ENCODE measurements at places on chromosomes 2 and 18.
A peak's percentile ranks its signal among the peaks of the same experiment; 100 is the strongest.

- no peak for DNase-seq
Measured at GRCh38 chr2:130327703-130328527, 14.8 kb upstream of the IMP4 start.

- DNase-seq: no peak
Measured at GRCh38 chr2:67234440-67234839, 162.7 kb upstream of the ETAA1 start.

DNA sequence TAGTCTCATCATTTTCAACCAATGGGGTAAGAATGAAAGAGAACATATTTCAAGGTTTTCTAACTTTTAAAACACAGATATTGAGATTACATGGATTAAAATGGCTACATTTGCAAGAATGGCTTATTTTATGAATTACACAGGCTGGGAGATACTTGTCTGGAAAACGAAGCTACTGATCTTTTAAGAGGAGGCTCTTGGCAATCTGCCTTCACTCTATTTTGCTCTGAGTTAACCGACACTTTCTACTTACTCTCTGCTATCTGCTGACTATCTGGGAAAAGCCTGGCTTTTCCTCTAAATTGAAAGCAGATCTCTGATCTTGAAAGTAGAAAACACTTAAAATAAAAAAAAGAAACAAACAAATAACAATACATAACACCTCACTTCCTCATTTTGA, 325.4 kb upstream of the LINC00305 start:
- DNase-seq: no peak

DNA sequence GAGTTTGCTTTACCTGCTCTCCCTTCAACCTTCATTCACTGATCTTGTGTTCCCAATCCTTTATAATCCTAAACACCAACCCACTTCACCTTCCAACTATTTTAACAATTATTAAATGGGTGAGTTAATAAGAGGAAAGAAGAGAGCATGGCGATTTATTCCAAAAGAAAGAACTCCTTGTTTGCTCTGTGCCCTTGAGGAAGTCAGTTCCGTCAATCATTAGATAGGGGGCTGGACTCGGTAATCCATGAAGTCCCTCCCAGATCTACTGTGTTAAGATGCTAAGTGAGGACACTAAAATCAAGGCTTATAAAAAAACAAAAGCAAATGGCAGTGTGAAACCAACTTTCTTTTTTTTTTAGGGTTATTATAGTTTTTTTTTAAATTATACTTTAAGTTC, 589.9 kb downstream of the XIRP2 start:
- DNase-seq: no peak

GRCh38 chr2:227687189-227687588, 20.6 kb downstream of the SCYGR5 start:
- no peak for DNase-seq

GRCh38 chr18:24071029-24071428, 56.5 kb downstream of the TTC39C start:
- DNase-seq: no peak

DNA sequence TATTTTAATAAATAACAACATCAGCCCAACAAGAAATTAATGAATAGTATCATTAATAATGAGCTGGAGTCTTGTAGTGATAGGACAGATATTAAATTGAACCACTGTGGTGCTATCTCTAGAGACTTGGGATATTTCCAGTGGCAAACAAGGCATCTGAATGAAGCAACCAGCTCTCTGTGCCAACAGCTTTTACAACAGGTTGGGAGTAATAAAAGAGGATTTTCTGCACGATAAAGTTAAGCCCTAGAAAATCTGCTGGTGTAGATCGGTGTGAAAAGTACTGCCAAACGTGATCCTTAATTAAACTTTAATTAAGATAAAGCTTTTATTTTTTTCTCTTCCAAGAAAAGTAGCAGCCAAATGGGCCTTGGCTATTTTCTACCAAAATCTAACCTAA, 385.5 kb downstream of the NR4A2 start:
- no peak for DNase-seq

DNA sequence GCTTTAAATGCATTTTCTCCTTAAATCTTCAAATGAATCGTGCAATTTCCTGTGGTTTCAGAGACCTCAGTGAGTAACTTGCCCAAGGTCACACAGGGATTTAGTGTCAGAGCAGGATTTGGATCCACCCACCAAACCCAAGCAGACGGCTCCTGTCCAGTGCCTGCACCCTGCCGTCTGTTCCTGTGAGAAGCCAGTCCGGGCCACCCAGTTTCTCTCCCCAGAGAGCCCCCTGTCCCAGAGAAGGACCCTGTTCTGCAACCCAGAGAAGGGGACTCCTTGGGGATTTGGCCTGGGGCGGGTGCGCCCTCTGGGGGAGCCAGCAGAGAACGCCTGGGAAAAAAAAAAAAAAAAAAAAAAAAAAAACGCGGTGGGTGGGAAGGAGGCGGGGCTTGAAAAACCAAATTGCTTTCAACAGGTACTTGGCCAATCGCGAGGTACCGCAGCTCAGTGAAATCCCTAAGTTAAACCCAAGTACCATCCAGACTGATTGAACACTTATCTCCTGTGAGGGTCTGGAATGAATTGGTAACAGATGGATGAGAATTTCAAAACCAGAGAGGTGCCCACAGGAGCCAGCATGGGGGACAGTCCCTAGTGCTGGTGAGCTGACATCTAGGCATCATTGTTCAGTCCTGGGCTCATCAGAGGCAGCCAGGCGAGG, 30.9 kb upstream of the REEP1 start:
- peak; percentile 17 for DNase-seq

GRCh38 chr18:80034068-80034851, at the start of gene RBFA:
TSS of gene RBFA (plus strand) at chr18:80034434. CDS start at chr18:80034496, 62 bp downstream.
- peak; percentile 100 for DNase-seq

DNA sequence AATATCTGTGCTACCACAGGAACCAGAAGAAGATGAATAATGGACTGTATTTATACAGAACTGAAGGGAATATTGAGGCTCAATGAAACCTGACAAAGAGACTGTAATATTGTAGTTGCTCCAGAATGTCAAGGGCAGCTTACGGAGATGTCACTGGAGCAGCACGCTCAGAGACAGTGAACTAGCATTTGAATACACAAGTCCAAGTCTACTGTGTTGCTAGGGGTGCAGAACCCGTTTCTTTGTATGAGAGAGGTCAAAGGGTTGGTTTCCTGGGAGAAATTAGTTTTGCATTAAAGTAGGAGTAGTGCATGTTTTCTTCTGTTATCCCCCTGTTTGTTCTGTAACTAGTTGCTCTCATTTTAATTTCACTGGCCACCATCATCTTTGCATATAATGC, 1399.9 kb downstream of the DPP10 start:
- no peak for DNase-seq

DNA sequence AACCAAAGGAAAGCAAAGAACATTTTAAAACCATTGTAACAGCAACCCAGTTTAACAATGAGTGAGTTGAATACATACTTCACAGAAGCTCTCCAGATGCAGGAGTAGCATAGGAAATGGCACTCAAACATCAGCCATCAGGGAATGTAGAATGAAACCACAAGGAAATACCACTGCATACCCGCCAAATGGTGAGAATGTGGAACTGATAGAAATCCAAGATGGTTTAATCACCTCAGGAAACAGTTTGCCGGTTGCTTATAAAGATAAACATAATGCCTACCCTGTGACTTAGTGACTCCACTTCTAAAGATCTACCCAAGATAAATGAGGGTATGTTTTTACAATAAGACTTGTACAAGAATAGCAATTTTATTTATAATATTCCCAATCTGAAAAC, 132.0 kb downstream of the GALNT1 start:
- DNase-seq: no peak

DNA sequence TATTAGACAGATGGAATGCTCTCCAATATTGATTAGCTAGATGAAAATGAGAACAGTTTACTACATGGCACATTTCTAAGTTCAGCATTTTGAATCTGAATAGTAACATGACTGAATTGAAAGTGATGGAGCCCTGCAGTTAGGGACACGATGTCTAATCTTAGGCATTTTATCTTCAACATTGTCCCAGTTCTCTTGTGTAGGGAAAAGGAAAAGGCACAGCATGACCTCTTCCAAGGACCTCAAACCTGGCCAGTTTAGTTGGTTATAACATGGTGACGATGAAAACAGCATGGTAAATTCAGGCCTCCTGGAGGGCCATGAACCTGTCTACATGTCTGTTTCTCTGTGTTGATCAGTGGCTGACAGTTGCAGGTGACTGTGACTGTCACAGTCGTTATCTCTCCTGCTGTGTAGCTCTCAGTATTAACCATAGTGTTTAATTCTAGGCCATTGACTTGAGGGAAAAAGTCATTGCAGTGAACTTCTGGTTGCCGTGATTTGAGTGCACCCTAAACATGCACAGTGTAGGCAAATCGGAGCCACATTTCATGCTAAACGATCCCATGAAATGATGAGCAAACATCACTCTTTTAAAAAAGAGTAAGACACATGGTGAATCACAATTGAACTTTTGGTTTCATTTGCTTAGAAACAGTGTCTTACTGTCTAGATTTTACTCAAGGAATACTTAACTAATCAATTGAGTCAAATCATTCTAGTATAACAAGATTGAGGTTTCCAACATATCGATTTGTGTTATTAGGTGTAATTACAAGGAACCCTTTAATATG, 129.7 kb downstream of the PHLPP1 start:
- DNase-seq: peak; percentile 0

DNA sequence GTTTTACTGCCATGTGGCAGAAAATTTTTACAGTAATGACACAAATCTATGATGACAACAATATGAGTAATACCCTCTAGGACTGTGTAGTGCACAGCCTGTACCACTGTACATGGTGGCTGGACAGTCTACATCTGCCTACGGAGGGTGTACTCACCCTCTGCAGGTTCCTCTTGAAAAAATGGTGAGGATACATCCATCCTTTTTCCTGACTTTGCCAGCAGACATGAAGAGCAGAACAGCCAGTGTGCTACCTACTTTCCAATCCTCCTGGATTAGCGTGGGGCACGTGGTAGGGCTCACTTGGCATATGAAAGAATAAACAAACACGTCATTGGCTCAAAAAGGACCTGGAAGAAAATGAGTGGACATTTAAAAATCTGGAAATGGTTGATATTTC, 62.6 kb downstream of the TRPM8 start:
- no peak for DNase-seq

DNA sequence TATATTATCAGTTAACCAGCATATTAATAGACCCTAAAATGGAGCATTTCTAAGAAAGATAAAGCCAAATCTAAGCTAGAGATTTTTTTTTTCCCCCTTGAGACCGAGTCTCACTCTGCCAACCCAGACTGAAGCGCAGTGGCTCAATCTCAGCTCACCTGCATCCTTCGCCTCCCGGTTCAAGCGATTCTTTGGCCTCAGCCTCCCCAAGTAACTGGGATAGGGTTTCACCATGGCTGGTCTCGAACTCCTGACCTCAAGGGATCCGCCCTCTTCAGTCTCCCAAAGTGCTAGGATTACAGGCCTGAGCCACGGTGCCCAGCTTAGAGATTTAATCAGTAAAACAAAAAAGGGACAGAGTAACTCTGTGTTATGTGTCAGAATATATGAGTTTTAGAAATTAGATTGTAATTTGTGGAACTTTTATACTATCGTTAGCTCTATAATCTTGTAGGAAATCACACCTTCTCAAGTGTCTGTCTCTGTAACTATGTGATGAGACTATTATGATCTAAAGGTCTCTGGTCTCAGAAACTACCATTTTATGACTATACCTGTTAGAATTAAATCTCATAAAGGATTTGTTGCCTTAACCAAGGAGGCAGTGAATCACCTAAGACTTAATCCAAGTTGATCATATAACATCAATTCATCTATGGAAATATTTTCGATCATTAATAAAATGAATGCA, 34.0 kb downstream of the YWHAQ start:
- DNase-seq: no peak

- DNase-seq: no peak
Measured at GRCh38 chr2:55524884-55525437, 5.4 kb downstream of the CFAP36 start.

GRCh38 chr2:127044977-127045661, 61.8 kb downstream of the BIN1 start:
- no peak for DNase-seq

- DNase-seq: no peak
Measured at GRCh38 chr2:37154785-37155184, 2.0 kb downstream of the EIF2AK2 start.

DNA sequence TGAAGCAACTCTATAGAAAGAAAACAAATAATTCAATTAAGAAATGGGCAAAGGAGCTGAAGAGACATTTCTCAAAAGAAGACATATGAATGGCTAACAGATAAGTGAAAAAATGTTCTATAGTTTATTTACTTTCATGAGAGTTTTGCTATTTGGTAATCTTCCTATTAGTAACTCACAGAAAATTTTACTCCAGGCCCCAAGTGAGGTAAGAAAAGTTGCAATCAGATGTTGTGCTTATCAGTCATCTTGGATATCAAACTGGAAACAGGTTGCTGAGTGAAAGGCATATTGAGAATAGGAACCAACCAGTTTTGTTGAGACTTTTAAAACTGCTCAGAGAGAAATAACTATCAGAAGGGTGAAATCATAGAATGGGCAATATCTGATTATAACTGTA, 1179.0 kb upstream of the ACVR2A start:
- no peak for DNase-seq

- DNase-seq: no peak
Measured at GRCh38 chr2:120317916-120318315, 28.0 kb upstream of the INHBB start.

DNA sequence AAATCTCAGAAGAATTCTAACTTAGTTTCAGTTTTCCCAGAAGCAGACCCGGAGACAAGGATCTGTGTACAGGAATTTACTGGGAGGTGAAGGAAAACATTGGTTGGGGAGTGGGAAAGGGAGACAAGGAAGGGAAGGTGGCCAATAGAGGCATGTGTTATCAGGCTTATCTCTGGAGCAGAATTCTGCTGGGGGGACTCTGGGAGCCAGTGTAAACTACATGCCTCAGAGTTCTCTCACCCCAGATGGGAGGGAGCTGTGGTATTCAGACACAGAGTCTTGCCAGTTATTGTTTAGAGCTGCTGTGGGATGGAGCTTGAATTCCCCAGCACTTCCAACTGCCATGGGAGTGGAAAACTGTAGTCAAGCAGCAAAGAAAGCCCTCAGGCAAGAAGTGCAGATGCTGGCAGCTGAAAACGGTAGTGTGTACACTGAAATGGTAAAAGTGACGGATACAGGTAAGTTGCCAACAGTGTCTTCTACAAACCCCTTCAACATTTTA, 19.0 kb downstream of the DNPEP start:
- DNase-seq: no peak

- no peak for DNase-seq
Measured at GRCh38 chr18:25350489-25351251, 1.3 kb downstream of the ZNF521 start.

GRCh38 chr2:85852152-85852840, 36.5 kb downstream of the ST3GAL5 start:
- DNase-seq: no peak

DNA sequence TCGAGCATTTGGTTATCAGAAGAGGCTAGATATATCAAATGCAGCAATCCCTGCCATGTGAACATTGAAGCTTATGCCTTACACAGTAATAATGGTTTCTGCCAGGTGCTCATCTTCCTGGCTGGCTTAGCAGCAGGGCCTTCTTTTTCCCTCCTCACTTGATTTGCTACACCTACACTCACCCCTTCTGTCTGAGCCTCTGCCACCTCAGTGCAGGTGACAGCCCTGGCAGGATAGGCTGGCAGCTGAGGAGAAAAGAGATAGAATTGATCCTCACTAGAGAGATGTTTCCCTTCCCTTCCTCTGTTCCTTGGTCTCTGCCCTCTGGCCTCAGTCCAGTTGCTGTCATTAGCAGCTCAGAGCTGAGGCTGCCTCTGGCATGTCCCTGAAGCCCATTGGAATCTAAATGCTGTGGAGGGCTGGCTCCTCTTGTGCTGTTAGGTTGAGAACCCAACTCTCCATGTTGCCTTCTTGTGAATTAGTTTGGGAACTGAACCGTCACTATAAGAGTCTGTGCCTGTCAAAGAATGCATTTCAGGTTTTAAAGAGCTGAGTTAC, 18.2 kb downstream of the MPHOSPH10 start:
- DNase-seq: no peak

- peak; percentile 84 for DNase-seq
Measured at GRCh38 chr2:96960153-96960961, 26.0 kb downstream of the FAM178B start.
